Gastrocnemius medialis (tissue), 4 donors: ENCODE measurements at places on chromosomes 2 and 18. TPM values are rescaled to one million over a fixed set of nuclear protein-coding genes. Genes with fewer than 3 reads are reported as not detected.

Gene DIS3L2
- 12.8 TPM for total RNA-seq

DNA sequence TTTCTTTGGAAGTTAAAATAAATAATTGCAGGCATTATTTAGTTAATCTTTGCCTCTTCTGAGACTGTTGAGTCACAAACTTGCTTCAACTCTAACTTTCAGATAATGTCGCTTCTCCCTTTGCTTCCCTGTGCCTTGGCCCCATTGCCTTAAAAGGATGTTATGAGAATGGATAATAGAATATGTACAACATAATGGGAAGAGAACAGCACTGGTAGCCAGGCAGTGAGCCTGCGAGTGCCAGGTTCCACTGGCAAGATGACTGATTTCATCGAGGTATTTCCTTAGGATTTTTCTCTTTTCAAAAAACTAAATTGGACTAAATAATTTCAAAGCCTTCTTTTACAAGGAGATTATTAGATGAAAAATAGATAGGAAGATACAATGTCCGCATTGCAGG, 420.9 kb downstream of the TGIF1 start:
- DNase-seq, result no peak
- no peaks in the 10 kb centered on the region for H3K27me3 ChIP-seq
- H3K4me1 ChIP-seq, result no peaks in the 10 kb centered on the region
- H3K36me3 ChIP-seq, result no peaks in the 10 kb centered on the region

GRCh38 chr2:57100436-57100835, 916.6 kb downstream of the CCDC85A start:
- no peaks in the 10 kb centered on the region for H3K4me1 ChIP-seq
- DNase-seq, result no peak
- H3K27me3 ChIP-seq, result no peaks in the 10 kb centered on the region
- H3K4me3 ChIP-seq, result no peak overlapping the region
- H3K27ac ChIP-seq, result no peak overlapping the region

Gene COL5A2
- total RNA-seq, result 7.0 TPM

DNA sequence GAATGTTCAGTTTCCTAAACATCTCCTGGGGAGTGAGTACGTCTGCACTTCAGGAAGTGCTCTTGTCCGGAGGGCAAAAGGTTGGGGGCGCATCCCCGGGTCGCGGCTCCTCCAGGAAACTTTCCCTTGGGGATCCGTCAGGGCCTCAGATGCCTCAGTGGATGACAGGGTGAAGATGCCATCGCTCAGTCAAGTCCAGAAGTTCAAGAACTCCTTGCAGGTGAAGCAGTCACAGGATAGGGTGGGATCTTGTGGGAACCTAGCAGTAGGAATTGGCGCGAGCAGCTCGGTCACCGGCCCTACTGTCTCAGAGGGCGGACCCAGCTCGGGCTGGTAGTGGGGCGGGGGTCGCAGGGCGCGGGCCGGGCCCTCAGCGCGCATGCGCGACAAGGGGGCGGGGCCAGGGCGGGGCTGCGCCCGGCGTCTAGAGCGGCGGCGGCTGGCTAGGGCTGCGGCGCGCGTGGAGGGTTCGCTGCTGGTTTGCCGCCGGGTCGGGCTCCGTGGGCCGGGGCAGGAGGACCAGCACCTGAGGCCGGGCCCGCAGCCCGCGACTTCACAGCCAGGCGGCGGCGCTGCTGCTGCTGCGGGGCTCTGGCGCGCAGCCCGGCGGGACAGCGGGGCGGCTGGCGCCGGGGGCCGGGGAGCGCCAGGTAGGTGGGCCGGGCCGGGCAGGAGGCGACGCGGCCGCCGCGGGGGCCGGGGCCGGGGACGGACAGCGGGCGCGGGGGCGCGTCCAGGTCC, at the start of gene INPP4A:
INPP4A (plus strand) TSS at position 423 of the 741 bp plus-strand sequence. CDS start 75,191 bp downstream, outside the sequence.
- DNase-seq, result peak; percentile 56
- peak within 1 kb of the TSS; percentile 93 for H3K4me3 ChIP-seq
- peak within 1 kb of the TSS; percentile 55 for H3K27ac ChIP-seq
- peaks cover 13% of the 10 kb centered on the region for H3K4me1 ChIP-seq
- no peaks in the 10 kb centered on the region for H3K27me3 ChIP-seq
- no peaks in the 10 kb centered on the region for H3K36me3 ChIP-seq

Gene GNAL
- 35.4 TPM for total RNA-seq
